Anterior cingulate cortex (tissue), 58 donors: ENCODE measurements at places on chromosomes 2 and 18.

- no peak for DNase-seq
Observed at GRCh38 chr2:240395448-240395847, 40.0 kb upstream of the GPC1 start.

DNA sequence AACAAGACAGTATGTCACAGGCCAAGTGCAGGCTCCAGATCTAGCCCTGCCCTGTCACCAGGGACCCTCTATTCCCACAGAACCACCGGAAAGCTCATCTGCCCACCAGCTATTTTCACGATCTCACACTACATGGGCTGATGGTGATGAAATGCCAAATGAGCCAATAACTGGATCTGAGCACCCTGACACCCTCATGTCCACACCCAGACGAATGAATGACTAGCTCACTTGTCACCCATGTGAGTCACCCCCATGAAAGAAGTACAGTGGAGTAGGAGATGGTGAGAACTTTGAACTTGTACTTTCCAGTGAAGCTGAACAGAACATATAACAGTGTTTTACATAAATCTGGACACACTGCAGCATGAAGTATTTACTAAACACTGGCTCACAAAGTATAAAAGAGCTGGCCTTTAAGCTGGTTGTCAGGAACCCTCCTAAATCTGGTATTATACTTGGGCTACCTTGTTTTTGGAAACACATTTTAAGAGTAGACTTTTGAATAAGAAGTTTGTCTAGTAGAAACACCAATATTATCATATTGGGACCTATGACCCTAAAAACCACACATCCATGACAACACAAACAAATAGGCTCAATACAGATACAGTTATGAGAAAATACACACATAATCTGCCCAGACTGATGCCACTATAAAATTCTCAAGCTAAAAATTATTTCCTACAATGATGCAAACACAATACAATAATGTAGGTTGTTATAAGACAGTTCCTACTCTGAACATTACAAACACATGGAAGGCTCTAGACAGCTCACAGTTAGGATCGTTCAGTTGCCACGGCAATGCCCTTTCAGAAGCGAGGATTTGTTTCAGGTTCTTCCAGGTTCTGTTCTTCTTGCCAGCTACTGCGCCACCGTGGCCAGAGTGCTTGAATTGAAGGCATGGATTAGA lies 19.0 kb downstream of the INO80C start:
- DNase-seq = no peak

DNA sequence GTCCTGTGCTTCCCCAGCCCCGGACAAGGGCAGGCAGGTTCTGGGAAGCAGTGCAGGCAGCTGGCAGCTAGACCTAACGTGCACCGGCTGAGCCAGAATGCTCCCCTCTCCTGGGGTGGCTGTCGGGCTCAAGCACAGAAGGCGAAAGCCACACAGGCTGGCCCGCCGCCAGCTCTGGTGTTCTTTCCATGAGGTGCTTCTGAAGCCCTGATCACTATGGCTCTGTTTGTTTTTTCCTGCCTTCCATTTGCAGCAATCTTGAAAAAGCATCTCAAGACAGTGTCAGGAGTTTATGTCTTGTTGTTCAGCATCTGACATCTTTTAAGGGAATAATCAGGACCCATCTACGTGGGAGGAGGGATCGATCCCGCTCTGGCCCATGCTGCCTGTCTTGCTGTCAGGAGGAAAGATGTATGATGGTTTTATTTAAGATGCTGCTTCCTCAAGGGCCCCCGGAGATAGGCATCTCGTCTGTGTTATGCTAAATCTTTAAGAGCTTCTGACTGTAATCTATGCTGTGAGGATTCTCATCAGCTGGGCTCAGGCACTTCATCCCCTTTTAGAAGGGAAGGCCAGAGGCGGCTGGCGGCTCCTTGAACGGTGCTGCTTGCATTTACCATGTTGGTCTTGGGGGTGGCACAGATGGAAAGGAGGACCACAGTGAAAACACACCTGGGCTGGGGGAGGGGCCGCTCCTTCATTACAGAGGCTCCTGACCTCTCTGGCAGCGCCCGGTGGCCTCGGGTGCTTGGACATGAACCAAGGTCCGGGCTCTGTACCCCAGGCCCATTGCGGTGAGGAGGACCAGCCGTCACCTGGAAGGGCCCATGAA lies 118.5 kb upstream of the HDAC4 start:
- DNase-seq = no peak

DNA sequence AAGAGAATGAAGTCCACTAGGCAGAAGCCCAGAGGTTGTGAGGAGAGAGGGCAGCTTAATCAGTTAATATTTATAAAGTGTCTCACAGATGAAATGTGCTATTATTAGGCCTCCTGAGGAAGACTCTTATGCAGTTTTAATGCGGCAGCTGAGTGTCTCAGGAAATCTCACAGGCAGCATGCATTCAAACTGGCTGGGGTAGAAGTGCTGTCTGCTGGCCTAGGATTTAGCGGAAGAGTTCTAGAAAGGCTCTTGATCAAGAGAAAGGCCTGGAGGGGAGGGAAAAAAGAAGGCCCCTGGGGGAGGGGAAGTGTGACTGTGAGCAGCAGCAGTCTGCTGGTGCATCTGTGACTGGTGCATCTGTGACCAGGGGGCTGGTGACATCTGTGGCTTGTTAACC lies 133.0 kb downstream of the FSHR start:
- no peak for DNase-seq

- DNase-seq = no peak
Observed at GRCh38 chr18:49961271-49961670, 147.9 kb upstream of the ACAA2 start.

GRCh38 chr2:41267929-41268659 lies 779.7 kb upstream of the PKDCC start:
- DNase-seq = no peak

DNA sequence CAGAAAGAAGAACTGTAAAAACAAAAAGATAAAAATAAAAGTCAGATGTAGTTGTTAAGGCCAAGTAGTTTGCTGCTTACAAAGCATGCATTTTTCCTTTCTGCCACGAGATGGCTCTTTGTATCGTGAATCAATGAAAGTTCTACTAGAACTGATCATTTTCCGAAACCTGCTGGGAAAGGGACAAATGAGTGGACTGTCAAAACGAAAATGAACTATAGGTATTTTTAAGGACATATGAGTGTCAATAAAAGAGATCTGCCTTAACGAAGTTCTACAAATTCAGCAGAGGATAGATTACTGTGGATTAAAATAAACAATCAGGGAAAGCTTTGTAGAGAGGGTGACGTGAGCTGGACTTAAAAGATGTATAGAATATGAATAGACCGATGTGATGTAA lies 15.0 kb upstream of the ELOA2 start:
- DNase-seq = no peak
